Left lobe of liver (tissue), 2 donors: ENCODE measurements at places on chromosomes 5 and 9.

DNA sequence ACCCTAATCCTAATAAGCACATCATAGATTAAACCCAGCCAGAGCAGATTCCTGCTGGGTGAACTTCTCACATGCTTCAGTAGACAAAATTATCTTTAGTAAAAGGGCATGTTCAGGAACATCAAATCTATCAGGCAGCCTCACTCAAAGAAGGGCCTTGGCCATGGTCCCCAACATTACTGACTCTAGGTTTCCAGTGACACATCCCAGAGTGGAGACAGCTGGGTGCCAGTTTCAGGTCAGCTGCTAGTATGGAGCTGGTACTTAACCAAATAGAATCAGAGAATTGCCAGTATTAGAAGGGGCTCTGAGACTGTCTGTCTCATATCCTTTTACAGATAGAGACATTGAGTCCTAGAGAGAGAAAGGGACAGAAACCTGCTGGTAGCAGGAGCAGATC lies 44.1 kb upstream of the GALNT10 start:
- no peak for DNase-seq

DNA sequence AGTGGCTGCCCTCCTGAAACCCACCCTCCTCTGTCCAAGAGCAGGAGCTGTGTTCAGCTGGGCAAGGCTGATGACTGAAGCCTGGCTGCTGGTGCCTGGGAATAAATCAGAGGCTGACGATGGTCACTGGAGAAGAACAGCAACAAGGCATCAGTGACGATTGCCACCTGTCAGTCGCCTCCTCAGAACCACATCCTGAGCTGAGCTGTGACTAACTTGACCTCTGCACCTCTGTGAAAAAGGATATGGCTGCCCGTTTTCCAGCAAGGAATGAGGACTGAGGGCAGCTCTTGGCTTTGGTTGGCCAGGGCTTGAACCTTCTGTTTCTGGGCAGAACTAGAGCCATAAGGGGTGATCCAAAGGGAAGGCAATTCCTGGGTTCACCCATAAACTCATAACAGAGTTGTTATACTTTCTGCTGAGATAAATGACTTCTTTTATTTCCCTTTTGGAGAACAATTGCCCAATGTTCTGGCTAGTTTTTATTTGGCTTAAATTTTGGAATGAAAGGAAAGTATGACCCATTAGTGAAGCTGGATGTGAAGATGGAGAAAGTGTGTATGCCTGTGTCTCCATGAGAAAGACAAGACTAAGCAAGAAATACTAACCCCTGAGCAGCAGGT lies 40.1 kb downstream of the TRIP13 start:
- DNase-seq = no peak

- DNase-seq = no peak
Observed at GRCh38 chr9:99365233-99365980, 143.3 kb downstream of the SEC61B start.

GRCh38 chr9:86670536-86670935 lies 276.8 kb downstream of the GAS1 start:
- no peak for DNase-seq

GRCh38 chr5:128216860-128217531 lies 133.4 kb downstream of the SLC12A2 start:
- DNase-seq = no peak

- DNase-seq = no peak
Observed at GRCh38 chr5:163770625-163771024, 265.2 kb downstream of the MAT2B start.

DNA sequence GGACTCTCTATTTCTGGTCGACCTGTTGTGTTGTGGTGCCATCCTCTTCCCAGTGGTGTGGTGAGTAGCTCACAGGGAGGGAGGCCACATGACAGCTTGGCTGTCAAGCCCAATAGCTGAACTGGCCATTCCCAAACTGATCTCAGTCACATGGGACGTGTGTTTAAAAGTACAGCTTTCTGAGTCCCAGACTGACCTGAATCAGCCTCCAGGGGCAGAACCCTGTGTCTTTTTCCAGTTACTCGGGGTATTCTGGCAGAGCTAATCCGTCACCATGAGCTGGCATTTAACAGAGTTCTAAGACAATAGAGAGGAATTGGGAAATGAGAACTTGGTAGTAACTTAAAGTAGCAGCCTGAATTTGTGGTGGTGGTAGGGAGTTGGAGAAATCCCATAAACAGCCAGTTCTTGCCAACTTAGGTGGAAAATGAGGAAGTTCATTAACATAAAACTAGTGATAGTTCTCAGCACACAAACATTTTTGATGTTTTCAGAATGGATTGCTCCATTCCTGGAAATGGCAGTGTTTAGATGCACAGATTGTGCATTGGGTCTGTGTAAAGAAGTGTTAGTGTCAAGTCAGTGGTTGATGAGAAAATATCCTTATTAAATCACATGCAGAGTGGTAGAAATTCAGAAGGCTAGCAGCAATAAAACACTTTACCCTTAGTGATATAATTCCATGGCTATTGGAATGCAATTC lies 50.9 kb downstream of the GPR107 start:
- DNase-seq = no peak

DNA sequence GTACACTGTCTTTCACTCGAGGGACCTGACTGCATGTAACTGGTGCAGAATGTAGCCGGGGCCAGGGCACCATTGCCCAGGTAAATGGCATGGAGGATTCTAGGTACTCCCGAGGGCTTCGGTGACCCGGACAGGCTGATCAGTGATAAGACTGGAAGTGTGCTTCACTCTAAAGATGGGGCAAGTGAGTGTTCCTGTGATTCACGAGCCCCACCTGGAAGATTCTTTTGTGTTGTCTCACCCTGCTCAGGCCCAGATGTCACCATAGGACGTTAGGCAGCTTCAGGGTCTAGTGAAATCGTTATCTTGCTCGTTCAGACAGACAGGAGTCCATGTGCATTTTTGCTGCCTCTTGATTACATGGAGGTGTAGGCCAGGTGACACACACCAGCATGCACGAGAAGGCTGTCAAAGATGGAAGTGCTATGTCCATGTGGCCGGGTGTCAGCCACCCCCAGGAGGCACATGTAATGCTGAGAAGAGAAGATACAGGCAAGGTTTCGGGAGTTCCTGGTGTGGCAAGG lies 73.9 kb downstream of the WNK2 start:
- peak; percentile 26 for DNase-seq
